Activated CD4-positive, CD25-positive, alpha-beta regulatory T cell treated with anti-CD3 and anti-CD28 coated beads, Interleukin-2, amount 50 U/mL, for 24 hours (primary cell): ENCODE measurements at places on chromosomes 2 and 18.

DNA sequence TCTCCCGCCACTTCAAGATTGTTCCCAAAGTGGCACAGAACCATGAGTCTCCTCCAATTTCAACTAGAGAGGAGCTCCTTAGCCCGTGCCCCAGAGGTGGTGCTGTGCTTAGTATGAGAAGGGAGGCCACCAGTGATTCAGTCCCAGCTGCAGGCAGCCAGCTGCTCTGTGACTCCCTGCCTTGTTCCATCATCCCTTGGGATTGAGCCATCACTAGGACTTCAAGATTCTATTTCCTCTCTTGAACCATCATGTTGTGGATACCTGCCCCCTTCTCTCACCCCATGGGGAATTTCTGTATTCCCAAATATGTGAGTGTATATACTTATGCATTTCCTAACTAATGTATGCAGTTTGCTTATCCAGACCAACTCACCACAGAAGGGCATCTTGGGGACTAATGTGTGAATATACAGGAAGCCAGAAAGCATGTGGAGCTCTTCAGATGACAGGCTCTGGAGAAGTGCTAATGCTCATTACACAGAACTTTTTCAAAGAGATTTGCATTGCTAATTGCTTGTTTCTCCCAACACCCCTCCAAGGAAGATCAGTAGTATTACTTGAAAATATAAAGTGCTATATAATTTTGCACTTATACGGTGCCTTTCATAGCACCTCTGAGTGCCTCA, 111.0 kb upstream of the MAP3K20 start:
- ATAC-seq: no peak

DNA sequence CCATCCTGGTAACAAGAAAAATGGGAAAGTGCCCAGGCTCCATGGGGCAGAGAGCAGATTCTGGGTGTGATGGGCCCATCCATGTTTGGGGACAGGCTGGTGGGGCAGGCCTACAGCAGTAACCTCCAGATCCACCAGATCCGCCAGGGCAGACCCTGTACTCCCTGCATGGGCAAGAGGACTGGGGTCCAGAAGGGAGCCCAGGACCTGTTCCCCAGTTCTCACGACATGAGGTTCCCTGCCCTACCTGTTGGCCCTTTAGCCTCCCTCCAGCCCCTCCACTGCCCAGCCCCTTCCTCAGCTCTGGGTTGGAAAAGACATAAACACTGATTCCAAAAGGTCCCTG, 38.7 kb downstream of the EMX1 start:
- no peak for ATAC-seq

DNA sequence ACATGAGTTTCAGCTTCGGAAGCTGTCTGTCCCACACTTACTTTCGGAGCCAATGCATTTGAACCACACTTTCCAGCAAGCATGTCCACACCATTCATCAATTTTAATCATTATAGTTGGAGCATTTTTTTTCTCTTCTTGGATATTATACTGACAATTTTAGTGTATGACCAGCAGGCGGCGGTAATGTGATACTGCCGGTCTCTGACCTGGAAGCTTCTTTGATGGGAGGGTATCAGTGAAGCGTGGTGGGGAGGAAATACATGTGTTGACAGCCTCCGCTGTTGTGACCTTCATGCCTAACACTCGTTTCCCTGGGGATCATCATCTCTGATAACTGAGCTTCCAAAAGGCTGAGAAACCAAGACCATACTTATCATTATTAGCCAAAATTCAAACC, 231.7 kb downstream of the GBX2 start:
- no peak for ATAC-seq

DNA sequence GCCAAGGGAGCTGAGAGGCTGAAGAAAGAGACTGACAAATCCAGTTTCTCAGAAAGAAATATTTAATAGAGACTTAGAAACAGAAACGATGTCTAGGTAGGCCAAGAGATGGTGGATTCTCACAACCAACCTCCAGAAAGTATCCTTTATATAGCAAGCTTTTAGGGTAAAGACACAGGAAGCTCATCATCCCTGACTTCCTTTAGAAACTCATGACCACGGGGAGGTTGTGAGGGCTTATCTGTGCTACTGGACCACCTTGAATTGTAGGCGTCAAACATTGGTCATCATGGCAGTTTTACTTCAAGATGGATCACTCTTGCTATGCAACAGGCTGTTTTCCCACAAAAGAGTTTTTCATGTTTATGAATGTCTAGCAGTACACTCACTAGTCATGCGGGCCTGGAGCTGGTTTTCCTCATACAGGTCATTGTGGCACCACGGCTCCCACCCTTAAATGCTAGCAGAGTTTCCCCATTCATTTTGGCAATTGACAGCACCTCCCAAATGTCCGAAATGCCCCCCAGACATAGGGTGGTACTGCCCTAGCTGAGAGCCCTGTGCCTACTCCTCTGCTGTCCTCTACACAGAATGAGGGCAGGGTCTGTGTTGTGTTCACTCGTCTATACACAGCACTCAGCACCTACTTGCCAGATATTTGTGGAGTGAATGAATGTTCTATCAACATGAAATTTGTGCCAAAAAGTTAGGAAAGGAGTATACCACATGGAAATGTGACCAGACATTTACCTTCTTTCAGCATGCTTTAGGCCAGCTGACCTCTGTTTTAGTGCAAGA, 89.0 kb downstream of the TMEM247 start:
- no peak for ATAC-seq

DNA sequence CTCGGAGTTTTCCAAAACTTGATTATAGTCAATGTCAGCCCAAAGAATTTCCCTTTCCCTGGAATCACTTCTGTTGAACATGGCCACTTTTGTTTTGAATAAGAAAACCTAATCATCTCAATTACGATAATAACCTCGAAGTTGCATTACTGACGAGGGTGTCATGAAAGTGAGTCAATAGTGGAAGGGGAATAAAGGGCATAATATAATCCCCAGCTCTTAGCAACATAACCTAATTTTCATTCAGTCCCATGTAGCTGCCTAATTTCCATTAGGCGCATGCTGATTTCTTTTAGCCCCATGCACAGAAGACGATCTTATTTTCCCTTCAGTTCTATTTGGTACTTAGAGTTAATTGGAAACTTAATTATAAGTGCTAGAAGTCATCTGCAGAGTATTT, 51.1 kb upstream of the RAPH1 start:
- ATAC-seq: no peak
